NCI-H1048 (cell line): ENCODE measurements at places on chromosomes 3 and 15.

GRCh38 chr3:175861916-175862315 is 1002.8 kb downstream of the NAALADL2 start:
- no peak for DNase-seq

DNA sequence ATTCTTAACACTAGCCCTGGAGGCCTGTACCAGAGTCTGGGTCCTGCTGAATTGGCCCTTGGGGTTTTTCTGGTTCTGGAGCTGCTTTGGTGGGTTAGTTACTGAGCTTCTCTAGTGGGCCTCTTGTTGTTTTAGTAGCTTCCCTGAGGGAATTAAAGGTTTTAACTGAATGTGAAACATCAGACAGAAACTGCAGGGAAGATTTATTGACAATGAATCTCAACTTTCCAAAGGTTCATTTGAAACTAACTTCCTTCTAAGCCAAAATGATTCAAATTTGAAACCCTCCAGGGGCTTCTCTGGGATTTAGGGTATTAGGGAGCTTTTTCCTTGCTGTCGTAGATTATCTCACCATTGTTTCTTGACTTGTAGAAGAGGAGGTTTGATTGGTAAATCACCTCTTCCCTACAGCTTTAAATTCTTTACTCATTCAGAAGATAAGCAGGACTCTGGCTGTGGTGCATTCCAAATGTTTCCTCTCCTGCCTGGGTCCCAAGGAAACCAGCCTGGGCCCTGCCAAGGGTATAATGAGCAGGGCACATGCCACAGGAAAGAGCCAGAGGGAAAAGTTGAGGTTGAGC is 71.0 kb downstream of the TP63 start:
- DNase-seq: no peak

DNA sequence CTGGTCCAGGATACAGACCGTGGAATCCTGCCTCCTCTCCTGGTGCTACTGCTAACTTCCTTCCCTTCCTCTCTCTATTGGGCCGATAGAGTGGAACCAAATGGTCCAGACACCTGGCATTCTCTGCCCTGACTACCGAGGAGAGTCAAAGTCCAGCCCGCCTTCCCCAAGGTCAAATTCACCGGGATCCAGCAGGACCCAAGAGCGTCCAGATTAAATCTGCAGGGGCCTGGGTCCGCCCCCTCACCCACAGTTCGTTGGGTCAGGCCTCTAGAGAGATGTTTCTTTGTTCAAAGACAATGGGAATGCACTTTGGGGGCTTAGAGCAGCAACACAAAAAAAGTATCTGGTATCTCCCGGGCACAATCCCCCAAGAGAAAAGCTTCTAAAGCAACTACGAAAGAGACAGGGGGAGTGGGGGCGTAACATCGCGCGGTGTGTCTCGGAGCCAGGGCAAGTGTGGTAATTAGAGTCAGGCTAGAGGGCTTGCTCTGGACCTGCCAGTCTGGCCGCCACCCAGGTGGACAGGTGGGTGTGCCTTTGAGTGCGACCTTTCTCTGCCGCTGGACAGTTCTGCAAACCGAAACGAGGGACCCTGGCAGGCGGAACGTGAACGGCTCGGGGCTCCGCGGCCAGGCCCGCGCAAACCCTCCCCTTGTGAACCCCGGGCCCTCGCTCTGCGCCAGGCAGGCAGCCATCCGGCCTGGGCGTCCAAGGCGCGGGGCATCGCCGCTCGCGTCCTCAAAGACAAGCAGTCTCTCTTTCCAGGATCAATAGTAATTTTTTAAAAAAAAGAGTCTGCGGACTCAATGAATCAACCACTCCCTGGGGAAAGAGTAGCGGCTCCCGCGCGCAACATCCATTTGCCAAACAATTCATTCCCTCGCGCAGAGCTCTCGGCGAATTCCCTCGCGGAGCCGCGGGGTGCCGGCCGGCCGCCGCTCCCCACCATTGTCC is 806 bp downstream of the KLHL25 start:
- no peak for DNase-seq

DNA sequence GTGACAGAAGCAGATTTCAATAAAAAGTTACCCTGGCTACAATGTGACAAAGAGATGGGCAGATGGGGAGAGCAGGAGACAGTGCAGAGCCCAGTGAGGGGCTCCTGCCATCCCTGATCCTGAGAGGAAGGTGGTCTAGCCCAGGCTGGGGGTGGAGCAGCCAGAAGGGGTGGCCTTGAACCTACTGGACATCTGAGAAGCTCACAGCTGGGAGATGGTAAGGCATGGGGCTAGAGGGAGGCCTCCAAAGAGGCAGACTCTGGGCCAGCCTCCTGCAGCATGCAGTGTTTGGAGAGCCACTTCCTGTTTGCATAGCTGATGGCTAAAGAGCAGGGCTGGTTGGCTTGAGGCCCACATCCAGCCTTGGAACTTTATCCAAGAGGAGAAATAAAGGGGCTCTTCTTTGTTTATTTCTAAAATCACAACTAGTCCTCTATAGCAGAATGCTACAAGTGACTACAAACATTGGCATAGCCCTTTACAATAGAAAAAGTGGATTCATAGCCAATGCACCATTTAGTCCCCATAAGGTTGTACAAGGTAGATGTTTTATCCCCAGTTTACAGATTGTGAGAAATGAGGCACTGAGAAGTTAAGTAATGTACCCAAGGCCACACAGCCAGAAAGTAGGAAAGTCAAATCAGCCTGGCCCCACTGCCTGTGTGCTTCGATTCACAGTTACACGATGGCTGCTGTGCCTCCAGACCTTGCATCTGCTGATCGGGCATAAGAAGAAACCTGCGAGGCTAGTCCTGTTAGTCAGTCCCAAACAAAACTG is 4.6 kb downstream of the EFCC1 start:
- no peak for DNase-seq

DNA sequence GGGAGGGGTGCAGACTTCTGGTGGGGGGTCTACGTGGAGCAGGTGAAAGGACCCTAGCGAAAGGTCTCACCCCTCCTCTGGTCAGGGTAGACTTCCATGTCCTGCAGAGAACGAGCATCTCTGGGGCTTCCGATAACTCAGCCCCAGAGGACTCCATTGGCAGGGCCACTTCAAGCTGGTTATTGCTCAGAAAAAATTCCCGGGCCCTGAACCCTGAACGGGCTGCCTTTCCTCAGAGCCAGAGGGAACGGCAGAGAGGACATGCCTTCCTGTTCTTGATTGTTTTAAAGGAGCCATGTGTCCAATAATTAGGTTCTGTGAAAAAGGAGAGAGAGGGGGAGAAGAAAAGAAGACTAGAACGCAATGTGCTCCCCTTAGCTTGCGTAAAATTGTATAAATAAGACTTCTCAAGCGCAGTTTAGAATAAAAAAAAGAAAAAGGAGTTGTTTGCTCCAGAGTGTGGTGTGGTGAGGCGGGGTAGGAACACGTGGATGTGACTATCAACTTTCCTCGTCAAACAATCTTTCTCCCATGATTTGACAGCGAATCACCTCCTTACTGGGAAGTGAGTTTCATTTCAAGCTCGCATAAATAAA is 193.4 kb upstream of the UBE2E1 start:
- no peak for DNase-seq

- no peak for DNase-seq
These were observed 39.2 kb downstream of the BBX start for GRCh38 chr3:107561980-107562379.

DNA sequence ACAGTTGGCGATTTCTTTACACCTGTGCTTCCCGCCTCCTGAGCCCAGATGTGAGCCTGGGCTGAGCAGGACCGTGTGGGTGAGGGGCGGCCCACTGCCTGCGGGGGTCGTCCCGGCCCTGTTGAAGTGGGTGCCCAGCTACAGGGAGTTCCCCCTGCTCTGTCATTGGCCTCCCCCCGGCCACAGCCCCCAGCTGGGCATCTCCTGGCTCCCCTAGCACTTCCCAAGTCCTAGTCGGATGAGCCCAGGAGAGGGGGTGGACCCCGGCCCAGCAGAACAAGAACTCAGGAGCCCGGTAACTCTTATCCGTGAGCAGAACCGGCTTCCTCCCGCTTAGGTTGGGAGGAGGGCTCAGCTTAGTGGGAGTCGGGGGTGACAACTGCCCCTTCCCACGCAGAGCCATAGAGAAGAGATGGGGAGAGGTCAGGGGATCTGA is 757 bp downstream of the PAQR5 start:
- DNase-seq: no peak

DNA sequence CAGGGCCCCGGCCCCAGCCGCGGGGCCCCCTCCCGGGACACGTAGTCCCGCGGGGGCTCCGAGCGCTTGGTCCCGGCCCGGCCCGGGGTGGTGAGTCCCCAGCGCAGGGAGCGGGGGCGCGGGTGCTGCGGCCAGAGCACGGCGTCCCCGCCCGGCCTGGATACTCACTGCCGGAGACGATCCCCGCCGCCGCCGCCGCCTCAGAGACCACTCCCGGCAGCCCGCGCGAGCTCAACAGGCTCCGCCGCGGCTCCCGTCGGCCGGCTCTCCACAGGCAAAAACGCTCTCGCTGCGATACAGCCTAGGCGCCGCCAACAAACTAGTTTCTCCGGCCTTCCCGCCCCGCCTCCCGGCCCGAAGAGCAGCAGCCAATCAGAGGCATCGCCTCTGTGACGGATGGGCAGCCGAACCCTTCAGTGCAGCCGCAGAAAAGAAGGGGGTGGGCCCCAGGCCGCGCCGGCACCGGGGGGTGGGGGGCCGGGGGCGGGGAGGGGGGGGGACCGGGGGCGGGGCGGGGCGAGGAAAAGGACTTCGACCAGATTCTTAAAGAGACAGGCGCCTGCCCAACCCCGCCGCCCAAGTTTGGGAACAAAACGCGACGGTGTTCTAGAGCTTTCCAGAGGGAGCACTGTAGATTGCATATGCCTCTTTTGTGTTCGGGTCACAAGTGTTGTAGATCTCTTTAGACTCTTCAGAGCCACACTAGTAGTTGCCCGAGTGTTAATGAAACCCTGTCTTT is at the start of gene KLHL25:
TSS of gene KLHL25 (minus strand) at position 328 of the 739 bp plus-strand sequence. CDS start 25,115 bp downstream, outside the sequence.
- peak; percentile 89 for DNase-seq

DNA sequence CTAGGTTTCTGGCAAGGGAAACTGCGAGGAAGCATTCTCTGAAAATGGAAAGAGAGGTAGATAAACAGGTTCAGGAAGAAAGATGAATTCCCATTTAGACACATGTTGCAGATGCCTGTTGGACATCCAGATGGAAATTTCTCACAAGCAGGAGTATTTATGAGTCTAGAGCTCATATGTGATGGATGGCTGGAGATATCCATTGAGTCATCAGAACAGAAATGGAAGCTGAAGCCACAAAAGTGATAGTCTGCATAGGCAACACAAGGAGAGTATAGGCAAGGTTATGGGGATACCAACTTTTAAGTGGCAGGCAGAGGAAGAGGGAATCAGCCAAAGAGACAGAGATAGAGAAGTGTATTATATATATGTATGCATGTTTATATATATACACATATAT is 6.3 kb upstream of the RAMAC start:
- DNase-seq: no peak

GRCh38 chr3:10281951-10282350 is 10.8 kb downstream of the GHRL start:
- no peak for DNase-seq

DNA sequence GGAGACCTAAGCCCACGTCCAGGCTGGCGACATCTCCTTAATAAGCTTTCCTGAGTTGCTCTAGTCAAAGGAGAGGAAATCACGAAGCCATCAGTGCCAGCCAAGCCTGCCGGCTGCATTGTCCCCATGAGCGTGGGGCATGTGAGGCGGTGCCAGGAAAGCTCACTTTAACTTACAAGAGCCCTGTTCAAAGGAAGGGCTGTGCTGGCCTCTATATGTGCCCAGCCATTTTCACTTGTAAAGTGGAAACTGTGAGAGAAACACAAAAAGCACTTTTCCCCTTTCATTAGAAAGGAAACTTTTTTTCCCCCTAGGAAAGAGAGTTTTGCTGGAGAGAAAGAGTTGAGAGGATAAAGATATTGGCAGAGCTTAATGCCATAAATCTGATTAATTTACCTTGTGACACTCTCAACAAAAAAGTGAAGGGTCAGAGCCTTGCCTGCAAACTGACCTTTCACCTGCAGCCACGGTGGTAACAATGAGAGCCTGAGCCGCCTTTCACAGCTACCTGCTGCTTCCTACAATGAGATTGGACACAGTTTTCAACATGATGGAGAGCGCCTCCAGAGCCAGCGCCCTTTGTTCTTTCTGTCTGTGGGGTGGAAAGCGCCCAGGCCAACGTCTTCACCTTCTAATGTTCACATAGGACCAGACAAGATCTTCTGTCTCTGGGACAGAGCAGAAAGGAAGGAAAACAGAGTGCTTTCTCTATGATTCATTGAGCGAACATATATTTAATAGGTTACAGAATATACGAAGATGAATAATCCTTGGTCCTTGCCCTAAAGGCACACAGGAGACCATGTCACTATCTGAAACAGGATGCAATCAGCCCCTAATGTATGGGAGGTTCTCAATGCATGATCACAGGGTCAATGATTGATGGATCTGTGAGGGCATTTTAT is 233.1 kb upstream of the HES1 start:
- DNase-seq: no peak

DNA sequence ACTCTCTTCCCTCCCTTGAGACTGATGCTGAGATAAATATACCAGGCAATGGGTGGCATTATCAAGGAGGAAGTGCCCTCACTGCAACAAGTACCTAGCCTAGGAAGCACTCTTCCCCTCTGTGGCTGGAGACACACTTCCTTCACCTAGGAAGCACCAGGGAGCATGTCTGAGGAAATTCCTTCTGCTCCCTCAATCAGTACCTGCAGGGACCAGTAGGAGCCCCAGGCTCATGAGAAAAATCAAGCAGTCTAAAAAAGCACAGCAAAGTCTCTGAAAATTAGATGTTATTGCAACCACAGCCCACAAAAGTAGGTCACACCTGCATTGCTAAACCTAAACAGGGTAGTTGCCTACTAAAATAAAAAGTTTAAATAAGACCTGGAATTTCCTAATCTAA is 78.2 kb upstream of the TRPM1 start:
- DNase-seq: no peak
